Bronchial epithelial cell (primary cell): ENCODE measurements at places on chromosomes 13 and 19. TPM values are rescaled to one million over a fixed set of nuclear protein-coding genes. Genes with fewer than 3 reads are reported as not detected.
A peak's percentile ranks its signal among the peaks of the same experiment; 100 is the strongest.

BORA gene
- 2.4 and 3.2 TPM in 2 replicates for total RNA-seq

GRCh38 chr19:35447606-35448469 lies at the start of gene FFAR2:
FFAR2 (plus strand) TSS chr19:35448257; CDS start chr19:35449715, 1,458 bp downstream.
- DNase-seq: no peak

DNA sequence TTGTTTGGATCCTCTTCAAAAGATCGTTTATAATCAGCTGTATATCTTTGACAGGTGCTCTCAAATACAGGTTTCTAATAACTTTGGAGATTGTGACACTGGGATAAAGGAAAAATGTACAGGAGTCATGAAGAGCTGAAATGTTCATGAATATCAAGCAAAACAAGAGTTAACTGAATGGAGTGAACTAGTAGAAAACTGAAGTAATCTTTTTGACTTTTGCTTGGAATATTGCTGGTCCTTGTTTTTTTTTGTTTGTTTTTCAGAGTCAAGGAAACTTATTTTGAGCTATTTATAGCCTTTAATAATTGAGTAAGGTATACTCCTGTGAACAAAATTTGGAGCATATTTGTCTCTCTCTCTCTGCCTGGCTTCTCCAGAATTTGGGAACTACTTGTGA lies 25.3 kb downstream of the MED4 start:
- no peak for DNase-seq

GRCh38 chr19:49064029-49064629 lies 489 bp downstream of the NTF4 start:
- peak; percentile 78 for DNase-seq

- no peak for DNase-seq
Observed at GRCh38 chr19:41708481-41708880, at the start of gene CEACAM5. CEACAM5 (plus strand) TSS chr19:41708626; CDS start chr19:41708732, 106 bp downstream.

DNA sequence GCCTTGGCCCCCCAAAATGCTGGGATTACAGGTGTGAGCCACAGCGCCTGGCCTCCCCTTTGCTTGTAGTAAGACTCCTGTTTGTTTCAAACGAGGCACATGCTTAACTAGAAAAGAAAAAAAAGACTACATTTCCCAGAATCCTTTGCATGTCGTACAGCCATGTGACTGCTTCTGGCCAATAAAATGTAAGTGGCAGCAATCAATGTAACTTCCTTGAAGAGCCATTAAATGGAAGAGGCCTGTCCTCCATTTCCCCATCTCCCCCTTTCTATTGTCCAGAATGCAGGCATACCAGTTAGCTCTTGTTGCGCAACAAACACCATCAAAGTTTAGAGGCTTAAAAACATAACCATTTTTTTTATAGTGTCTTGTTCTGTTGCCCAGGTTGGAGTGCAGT lies 10.4 kb upstream of the GPR32 start:
- peak; percentile 13 for DNase-seq

TTYH1 gene
- total RNA-seq: 0.26 TPM in 1 of 2 replicates, not detected in the other

TTC9B gene
- not detected in 2 replicates for total RNA-seq

ZNF878 gene
- total RNA-seq: 0.13 TPM in 1 of 2 replicates, not detected in the other

GNG8 gene
- not detected in 2 replicates for total RNA-seq

KLK12 gene
- 26.1 TPM in 1 of 2 replicates, not detected in the other for total RNA-seq

GRCh38 chr19:38528213-38528755 lies 89.5 kb downstream of the MAP4K1 start:
- no peak for DNase-seq

DNA sequence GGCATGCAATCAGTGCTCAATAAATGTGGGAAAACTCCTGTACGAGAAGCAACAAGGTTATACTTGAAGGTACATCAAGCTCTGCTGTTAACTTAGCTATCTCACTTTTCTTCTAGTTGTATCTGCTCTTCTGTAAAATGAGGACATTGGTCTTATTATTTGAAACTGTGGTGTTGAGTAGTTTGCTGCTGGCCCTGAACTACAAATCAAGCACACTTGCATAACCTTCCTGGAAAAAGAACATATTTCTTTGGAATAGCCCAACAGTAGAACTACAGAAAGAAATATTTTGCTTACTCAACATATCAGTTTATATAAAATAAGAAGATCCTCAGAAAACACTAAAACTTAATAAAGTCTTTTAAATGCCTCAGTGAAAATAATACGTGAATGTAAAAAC lies 203.0 kb downstream of the KCTD12 start:
- no peak for DNase-seq

GRCh38 chr13:113361406-113361805 lies 2.5 kb downstream of the GRTP1 start:
- DNase-seq: no peak

LYPD5 gene
- total RNA-seq: 0.38 and 0.53 TPM in 2 replicates

- DNase-seq: peak; percentile 96
Observed at GRCh38 chr13:44365008-44365407, 8.6 kb upstream of the SERP2 start.

DNA sequence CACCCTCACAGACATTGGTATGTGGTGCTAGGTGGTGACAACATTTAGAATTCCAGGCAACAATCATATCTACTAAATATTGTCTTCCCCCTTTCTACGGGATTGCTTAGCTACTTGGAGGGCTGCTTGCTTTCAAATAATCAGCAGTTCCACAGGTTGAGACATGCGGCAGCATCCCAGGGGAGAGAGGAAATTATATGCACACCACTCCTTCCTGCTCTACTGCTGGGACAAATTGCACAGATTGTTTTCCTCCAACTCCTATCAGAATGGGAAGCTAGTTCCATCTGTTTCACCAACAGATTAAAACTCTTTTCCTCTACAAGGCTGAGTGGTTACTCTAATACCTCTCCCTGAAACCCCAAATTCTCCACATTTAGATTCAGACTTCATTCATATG lies 275.4 kb downstream of the DNAJC15 start:
- peak; percentile 64 for DNase-seq
